ENCODE measurements at places on chromosomes 6 and 20. TPM values are rescaled to one million over a fixed set of nuclear protein-coding genes. Genes with fewer than 3 reads are reported as not detected.

The ZSCAN12 gene
- 20.7 TPM for total RNA-seq

The TXLNB gene
- 0.06 TPM for total RNA-seq

The MAP1LC3A gene
- 8.5 TPM for total RNA-seq

The CFAP61 gene
- total RNA-seq, result not detected

The SLC32A1 gene
- 0.04 TPM for total RNA-seq

The NRSN1 gene
- total RNA-seq, result 0.19 TPM

The CAGE1 gene
- total RNA-seq, result 0.03 TPM

The RBBP8NL gene
- total RNA-seq, result 0.03 TPM

The GNAS-AS1 gene
- 5.8 TPM for total RNA-seq

The PLCB4 gene
- total RNA-seq, result 20.6 TPM

The RIPPLY2 gene
- not detected for total RNA-seq

The ZNF334 gene
- total RNA-seq, result 45.9 TPM

The SRMS gene
- not detected for total RNA-seq

The SLC24A3 gene
- 0.31 TPM for total RNA-seq

The OR12D3 gene
- not detected for total RNA-seq
